ENCODE measurements at places on chromosomes 11 and 22.

DNA sequence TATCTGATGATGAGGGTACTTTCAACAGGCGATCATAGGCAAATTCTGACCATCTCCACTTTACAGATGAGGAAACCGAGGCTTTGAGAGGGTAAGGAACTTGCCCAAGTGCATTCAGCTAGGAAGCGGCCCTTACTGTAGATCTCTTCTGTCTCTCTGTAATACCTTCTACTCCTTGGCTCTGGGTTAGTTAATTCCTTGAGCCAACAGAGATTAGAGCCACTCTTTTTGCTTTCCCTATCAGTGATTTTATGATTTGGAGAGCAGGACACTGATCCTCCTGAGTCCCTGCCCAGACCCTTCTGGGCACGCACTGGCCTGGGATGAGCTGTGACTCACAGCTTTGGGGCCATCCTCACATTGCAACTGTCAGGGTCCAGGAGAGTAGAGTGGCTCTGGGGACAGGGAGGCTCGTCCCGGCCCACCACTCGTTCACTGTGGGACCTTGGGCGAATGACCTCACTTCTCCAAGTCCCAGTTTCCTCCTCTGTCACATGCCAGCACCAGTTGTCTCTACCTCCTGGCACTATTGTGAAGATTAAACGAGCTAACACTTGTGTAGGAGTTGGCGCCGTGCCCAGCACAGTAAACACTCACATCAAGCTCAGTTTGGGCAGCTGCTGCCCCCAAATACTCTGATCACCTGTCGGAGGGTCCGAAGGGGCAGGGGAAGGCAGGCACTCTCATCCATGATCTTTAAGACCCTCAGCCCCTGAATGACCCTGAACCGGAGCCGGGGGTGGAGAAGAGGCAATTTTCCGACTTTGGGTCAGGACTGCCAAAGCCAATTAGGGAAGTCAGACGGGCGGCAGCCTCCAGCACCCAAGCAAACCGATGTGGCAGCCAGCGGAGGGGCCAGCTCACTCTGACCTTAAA lies 235.0 kb downstream of the MIAT start:
- no peak for DNase-seq

GRCh38 chr22:50260801-50261614 lies 475 bp downstream of the MAPK12 start:
- peak; percentile 59 for DNase-seq

- no peak for DNase-seq
These were observed 34.6 kb downstream of the MED15 start for GRCh38 chr22:20542055-20542454.

GRCh38 chr11:109586789-109587188 lies 164.8 kb downstream of the C11orf87 start:
- DNase-seq, result peak; percentile 23

All from GM23338 (cell line).